ENCODE measurements at places on chromosomes 1 and 21.

DNA sequence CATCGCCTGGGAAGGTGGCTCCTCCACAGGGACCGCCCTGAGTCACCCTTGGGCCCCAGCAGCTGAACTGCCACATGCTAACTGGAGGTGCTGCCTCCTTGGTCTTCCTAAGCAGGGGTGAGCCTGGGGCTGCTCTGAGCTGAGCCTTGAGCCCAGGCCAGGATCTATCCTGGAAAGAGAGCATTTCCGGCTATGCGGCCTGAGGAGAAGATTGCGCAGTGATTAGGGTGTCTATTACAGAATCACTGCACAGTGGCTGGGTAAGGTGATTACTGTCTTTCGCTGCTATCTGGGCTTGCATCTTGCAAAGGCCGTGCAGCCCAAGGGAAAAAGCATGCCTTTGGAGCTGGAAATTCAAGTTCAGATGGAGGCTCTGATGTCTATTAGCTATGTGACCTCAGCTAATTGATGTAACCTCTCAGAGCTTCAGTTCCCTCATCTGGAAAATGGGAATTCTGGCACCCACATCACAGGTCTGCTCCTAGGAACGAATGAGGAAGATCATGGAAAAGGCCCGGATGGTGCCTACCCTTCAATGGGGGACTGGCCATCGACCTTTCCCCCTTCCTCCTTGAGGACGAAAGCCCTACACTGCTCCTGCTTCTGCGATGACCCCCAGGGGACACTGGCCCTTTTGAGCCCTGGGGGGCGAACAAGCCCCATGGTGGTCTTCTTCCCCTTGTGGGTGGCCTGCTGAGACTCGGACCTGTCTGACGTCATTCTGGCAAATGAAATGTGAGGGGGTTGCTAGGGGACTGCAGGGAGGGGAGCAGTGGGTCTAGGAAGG is 38.0 kb downstream of the GPR161 start:
- DNase-seq, result no peak

- DNase-seq, result no peak
These were observed 55.5 kb downstream of the CD46 start for GRCh38 chr1:207807326-207807689.

- no peak for DNase-seq
These were observed 1.4 kb downstream of the CDA start for GRCh38 chr1:20590306-20590777.

DNA sequence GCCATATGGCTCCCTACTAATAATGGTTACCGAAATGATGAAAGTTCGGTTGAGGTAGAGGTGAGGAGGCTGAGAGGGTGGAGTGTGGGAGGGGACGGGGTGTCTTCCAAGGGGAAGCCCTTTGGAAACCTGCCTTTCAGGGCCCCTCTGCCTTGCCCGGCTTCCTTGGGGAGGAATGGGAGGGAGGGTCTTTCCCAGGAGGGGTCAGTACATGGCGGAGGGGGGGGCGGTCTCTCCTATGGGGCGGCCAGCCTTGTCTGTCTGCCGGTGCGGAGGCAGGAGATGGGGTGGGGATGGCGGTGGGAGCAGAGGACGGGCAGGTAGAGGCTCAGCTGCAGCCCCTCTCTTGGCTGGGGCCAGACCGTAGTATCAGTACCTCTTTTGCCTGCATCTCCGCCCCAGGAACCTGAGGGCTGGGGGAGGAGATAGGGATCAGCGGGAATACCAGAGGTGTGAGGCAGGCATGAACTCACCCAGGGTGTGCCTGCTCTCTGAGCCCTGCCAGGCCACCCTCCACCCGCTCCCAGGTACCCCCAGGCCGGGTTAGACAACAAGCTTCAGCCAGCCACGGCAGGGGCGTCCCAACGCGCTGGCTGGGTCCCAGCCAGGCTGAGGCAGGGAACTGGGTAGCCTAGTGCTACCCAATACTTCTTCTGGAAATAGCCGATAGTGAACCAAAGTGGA is 79.4 kb upstream of the POU3F1 start:
- DNase-seq, result no peak

GRCh38 chr1:31795801-31796621 is 19.8 kb downstream of the SPOCD1 start:
- DNase-seq, result no peak

GRCh38 chr1:201310986-201311355 is 27.7 kb downstream of the PKP1 start:
- no peak for DNase-seq

DNA sequence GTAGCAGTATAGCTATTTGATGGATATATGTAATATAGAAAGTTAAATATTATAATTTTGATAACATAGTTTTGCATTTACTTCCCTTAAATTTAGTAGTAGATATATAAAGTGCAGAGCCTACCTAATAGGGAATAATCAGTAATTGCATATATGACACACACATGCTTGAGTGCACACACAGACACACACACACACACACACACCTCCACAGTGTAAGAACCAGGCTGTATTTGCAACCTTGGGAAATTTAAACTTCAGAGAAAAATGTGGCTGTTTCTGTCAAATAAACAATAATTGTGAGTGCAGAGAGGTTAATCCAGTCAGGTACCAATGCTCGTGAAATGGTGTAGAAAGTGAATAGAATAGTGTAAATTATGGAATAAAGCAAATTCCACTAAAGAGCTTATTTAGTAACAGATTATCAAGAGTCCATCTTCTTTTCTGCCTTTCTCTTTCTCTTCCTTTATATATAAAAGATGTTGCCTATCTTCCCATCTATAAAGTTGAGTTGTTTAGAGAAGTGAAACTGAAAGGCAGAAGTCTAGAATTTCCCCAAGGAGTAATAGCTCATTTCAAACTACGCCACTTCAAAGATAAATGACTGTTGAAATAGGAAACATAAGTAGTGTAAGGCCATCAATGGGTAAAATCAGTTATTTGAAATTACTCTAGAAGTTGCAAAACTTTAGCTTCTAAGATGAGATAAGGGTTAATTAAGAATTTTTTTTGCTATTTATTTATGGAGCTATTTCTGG is 273.7 kb downstream of the SRGAP2C start:
- no peak for DNase-seq

DNA sequence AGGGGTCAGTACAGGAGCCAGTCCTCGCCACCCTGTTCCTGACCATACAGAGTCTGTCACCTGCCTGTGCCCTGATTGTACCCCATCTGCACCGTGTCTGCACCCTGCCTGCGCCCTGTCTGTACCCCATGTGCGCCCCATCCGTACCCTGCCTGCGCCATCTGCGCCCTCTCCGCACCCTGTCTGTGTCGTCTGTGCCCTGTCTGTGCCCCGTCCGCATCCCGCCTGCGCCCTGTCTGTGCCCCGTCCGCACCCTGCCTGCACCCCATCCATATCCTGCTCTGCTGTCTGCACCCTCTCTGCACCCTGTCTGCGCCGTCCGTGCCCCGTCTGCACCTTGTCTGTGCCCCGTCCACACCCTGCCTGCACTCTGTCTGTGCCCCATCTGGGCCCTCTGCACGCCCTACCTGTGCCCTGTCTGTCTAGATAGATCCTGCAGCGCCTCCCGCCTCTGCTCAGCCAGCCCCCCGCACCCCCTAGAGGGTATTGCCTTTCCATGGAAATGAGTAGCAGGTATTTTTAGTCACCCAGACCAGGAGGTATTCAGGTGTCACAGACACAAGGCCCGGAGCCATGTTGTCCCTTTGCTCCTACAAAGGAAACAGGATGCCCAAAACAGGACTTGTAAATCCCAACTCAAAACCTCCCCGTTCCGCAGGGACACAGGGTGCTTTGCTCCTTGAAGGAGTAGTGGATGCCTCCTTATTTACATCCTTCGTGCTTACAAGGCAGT is 7.7 kb upstream of the NPHP4 start:
- DNase-seq, result no peak

GRCh38 chr21:25942135-25942534 is 207.4 kb downstream of the GABPA start:
- no peak for DNase-seq

DNA sequence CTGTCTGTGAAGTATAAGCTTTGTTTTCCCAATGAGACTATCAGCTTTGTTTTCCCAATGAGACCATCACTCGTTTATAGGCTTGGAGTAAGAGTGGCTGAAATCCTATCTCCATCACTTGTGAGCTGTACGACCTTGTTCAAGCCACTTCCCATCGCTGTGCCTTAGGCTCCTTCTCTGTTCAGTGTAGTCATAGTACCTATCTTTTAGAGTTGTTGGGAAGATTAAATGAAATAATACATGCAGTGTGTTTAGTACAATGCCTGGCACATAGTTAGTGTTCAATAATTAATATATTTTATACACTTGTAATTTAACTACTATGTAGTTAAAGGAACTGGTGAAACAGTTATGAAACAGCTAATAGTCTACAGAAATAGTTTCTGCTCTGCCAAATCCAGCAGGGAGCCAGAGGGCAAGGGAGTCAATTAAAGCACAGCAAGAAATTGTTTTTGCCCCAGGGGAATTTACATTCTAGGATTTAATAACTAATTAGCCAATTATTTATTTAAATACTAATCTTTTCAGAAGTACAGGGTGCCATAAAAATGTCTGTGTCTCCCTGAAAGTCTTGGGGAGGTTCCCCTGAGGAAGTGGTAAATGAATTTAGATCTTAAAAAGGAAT is 139.3 kb upstream of the HMCN1 start:
- no peak for DNase-seq

DNA sequence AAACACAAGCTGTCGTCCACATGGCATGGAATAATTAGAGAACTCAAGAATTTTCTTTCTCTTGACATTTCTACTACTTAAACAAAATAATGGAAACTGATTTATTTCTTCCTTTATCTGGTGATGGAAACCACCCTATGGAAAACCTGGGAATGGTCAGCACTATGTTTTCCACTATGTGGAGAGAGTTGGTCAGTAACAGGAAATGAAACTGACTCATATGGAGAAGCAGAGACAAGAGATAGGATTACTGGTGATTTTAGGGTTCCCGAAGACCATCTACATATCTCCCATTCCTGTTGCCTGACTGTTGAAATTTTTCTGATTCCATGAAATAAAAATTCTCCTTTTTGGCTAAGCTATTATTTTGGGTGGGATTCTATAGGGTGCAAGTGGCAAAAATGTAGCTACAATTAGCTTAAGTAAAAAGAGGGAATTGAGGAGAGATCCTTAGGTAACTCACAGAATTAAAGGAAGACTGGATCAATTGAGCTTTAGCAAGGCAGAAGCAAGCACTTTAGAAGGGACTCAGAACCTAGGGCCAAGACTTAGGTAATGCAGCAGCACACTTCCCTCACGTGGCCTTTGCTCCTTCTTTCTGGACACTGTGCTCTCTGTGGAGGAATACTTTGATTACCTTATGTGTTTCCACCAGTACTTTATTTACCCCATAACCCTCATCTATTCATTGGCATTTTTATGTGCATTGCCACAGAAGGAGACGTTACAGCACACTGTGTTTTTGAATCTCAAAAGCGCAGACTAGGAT is 89.6 kb downstream of the LEPR start:
- DNase-seq, result no peak

GRCh38 chr1:243406424-243406823 is 150.6 kb downstream of the SDCCAG8 start:
- DNase-seq, result no peak

GRCh38 chr1:41217441-41217840 is 24.7 kb downstream of the SCMH1 start:
- no peak for DNase-seq

DNA sequence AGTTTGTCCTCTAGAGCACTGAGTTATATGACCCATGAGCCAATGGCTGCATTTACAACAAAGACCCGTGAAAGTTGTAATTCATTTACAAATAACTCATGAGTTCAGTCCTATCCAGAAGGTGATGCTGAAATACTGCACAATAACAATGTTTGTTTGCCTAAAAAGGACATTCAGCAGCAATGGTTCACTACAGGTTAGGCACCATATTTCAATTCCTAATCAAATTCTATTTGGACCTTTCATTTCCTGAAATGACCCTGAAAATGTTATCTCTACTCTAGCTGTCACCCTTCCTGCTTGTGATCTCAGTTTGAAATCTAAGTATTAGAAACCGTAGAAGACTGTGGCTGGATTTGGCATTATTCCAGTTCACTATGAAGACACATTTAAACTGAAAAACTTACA is 191.2 kb upstream of the SAMSN1 start:
- DNase-seq, result no peak

DNA sequence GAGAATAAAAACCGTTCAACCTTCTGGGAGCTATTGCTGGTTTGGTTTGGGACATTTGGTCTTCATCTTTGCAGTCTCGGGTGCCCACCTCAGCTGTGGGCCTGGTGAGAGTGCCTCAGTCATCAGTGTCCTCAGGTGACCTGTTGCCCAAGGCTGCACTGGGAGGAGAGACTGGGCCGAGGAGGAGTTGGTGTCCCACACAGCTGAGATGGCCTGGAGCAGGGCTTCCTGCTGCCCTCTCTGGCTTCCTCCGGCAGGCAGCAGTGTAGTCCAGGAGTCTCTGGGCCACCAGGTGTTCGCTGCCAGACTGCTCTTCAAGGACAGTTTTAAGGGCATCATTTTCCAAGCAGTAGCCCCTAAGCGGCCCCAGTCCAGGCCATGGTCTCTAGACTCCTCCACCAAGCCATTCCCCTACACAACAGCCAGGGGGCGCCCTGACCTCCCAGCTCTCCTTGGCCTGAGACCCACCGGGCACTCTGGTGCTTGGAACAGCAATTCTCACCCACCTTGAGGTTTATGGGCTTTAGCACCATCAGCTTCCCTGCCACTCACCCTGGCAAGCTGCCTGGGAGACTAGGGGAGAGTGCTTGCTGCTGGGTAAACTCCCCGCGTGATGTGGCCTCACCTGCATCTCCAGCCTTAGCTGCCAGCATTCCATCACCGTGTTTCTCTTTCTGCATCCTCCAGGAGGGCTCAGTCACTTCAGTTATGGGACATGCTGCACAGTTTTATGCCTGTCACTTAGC is 9.1 kb upstream of the SYTL1 start:
- no peak for DNase-seq

DNA sequence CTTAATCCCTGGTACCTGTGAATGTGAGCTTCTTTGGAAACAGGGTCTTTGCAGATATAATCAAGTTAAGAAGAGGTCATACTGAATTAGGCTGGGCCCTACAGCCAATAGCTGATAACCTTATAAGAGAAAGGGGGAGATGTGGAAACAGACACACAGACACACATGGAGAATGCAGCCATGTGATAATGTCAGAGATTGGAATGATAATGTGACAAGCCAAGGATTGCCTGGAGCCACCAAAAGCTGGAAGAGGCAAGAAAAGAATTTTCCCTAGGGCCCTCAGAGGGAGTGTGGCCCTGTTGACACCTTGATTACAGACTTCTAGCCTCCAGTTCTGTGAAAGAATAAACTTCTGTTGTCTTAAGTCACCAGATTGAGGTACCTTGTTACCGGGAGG is 114.5 kb upstream of the SOD1 start:
- no peak for DNase-seq

- no peak for DNase-seq
These were observed 233.2 kb upstream of the PBX1 start for GRCh38 chr1:164325786-164326185.

- no peak for DNase-seq
These were observed 12.3 kb downstream of the GPA33 start for GRCh38 chr1:167077868-167078210.

Data from anterior cingulate cortex (tissue), 58 donors.